ENCODE measurements at places on chromosomes 3 and 15. TPM values are rescaled to one million over a fixed set of nuclear protein-coding genes. Genes with fewer than 3 reads are reported as not detected.

ZNF80 gene
- total RNA-seq, result 0.22 TPM

IFT122 gene
- total RNA-seq, result 10.0 TPM

UBE2Q2 gene
- total RNA-seq, result 20.5 TPM

MAGI1 gene
- total RNA-seq, result 0.69 TPM

DNA sequence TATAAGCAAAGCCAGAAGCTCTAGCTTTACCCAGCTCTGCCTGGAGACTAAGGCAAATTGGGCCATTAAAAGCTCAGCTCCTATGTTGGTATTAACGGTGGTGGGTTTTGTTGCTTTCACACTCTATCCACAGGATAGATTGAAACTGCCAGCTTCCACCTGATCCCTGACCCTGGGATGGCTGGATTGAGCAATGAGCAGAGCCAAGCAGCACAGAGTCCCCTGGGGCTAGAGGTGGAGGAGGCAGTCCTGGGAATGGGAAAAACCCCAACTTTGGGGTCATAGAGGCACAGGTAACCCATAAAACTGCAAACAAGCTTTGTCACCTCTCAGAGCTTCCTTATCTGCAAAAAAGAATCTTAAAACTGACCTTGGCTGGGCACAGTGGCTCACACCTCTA is 6.6 kb downstream of the RHO start:
- no peak for DNase-seq
- H3K27ac ChIP-seq, result no peak overlapping the region
- H3K36me3 ChIP-seq, result no peaks in the 10 kb centered on the region
- no peaks in the 10 kb centered on the region for H3K4me1 ChIP-seq

- H3K4me3 ChIP-seq, result no peak overlapping the region
- H3K4me1 ChIP-seq, result no peaks in the 10 kb centered on the region
- no peaks in the 10 kb centered on the region for H3K27me3 ChIP-seq
- no peaks in the 10 kb centered on the region for H3K36me3 ChIP-seq
- DNase-seq, result no peak
Measured at GRCh38 chr3:41405466-41405865, 206.2 kb downstream of the CTNNB1 start.

GRCh38 chr15:70835415-70835814 is 18.5 kb downstream of the LARP6 start:
- H3K4me1 ChIP-seq, result no peaks in the 10 kb centered on the region
- H3K27me3 ChIP-seq, result peaks cover 1% of the 10 kb centered on the region
- H3K27ac ChIP-seq, result no peak overlapping the region
- no peak for DNase-seq
- H3K4me3 ChIP-seq, result no peak overlapping the region

- H3K27ac ChIP-seq, result no peak overlapping the region
- no peak overlapping the region for H3K4me3 ChIP-seq
- no peaks in the 10 kb centered on the region for H3K27me3 ChIP-seq
- peaks cover 5% of the 10 kb centered on the region for H3K36me3 ChIP-seq
Measured at GRCh38 chr15:67570875-67571647, 28.6 kb downstream of the MAP2K5 start.

- peaks cover 34% of the 10 kb centered on the region for H3K4me1 ChIP-seq
- H3K27me3 ChIP-seq, result no peaks in the 10 kb centered on the region
- H3K36me3 ChIP-seq, result peaks cover 16% of the 10 kb centered on the region
Measured at GRCh38 chr3:32106929-32107362, 526 bp downstream of the GPD1L start.

GRCh38 chr15:71601038-71601834 is 209.1 kb upstream of the NR2E3 start:
- H3K4me3 ChIP-seq, result no peak overlapping the region
- H3K4me1 ChIP-seq, result no peaks in the 10 kb centered on the region
- H3K27ac ChIP-seq, result no peak overlapping the region
- no peak for DNase-seq

DNA sequence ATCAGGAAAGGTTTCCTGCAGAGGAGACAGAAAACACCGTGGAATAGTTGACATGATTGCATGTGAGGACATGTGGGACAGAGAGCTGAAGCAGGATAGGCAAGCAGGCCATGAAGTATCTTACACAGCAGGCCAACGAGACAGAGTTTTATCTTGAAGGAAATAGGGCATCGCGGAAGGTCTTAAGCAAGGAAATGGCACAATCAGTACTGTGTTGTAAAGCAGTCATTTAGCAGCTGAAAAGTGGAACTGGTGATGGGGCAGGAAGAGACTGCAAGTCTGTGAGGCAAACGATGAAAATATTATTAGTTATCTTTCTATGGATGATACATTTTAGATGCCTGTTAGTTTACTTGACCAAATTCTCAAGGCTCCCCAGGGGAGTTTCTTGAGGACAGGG is 535.1 kb downstream of the SOX2 start:
- no peak overlapping the region for H3K27ac ChIP-seq
- no peaks in the 10 kb centered on the region for H3K4me1 ChIP-seq
- peaks cover 1% of the 10 kb centered on the region for H3K27me3 ChIP-seq
- no peaks in the 10 kb centered on the region for H3K36me3 ChIP-seq

Data from activated T-helper 1 cell treated with anti-CD3 and anti-CD28 coated beads, Interleukin-12 subunit alpha, Interleukin-12 subunit beta, Interleukin-2, Interleukin-4 antibody, amounts not matched to agents 30 ng/mL and 10 ng/mL and 1 ng/mL, durations not matched to agents 14 hours and 24 hours and 36 hours (primary cell).